Kidney epithelial cell (primary cell): ENCODE measurements at places on chromosomes 6 and 20.

GRCh38 chr6:148599967-148600426 lies 146.8 kb upstream of the UST start:
- DNase-seq: no peak

GRCh38 chr6:5276581-5276980 lies 15.3 kb downstream of the FARS2 start:
- no peak for DNase-seq

DNA sequence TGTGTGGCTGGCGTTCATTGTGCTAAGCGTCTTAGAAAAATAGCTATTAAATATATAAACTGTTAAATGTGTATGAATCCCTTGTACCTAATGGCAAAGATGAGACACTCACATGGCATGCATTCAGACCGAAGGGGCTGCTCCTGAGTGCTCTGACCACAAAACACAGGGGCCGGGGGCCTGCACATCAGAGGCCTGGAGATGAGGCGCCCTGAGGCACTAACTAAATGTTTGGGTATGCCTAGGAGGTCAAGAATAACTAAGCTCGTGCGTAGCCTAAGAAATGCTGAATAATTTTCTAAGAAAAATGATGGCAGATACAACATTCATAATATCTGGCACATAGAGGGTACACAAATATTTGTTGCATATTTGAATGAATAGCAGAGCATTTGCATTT lies 92.5 kb downstream of the PSMB1 start:
- no peak for DNase-seq

DNA sequence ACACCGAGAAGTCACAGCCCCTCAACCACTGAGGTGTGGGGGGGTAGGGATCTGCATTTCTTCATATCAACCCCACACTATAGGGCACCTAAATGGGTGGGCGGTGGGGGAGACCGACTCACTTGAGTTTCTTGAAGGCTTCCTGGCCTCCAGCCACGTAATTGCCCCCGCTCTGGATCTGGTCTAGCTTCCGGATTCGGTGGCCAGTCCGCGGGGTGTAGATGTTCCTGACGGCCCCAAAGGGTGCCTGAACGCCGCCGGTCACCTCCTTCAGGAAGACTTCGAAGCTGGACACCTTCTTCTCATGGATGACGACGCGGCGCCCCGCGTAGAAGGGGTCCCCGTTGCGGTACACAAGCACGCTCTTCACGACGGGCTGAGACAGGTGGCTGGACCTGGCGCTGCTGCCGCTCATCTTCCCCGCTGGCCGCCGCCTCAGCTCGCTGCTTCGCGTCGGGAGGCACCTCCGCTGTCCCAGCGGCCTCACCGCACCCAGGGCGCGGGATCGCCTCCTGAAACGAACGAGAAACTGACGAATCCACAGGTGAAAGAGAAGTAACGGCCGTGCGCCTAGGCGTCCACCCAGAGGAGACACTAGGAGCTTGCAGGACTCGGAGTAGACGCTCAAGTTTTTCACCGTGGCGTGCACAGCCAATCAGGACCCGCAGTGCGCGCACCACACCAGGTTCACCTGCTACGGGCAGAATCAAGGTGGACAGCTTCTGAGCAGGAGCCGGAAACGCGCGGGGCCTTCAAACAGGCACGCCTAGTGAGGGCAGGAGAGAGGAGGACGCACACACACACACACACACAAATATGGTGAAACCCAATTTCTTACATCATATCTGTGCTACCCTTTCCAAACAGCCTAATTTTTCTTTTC lies at the start of gene DCDC2:
TSS of gene DCDC2 (minus strand) at position 724 of the 883 bp plus-strand sequence. CDS start at position 415, 309 bp downstream.
- peak; percentile 80 for DNase-seq

DNA sequence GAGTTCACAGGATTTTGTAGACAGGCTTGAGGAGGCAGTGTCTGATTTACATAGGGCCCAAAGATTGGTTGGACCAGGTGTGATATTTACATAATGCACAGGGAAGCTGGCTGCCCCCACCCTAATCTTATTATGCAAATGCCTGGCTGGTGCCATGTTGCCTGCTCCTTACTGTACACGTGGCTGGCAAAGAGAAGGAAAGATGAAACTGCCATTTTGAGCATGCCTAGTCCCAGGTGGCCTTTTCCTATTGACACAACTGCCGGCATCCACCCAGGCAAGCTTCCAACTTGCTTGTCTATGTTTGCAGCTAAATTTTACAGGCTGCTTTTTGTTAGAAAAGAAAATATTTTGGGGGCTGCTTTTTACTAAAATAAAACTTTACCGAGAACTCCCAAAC lies 174.6 kb downstream of the LMBRD1 start:
- no peak for DNase-seq

- DNase-seq: no peak
These were observed 380.4 kb downstream of the MMUT start for GRCh38 chr6:49082611-49083010.

DNA sequence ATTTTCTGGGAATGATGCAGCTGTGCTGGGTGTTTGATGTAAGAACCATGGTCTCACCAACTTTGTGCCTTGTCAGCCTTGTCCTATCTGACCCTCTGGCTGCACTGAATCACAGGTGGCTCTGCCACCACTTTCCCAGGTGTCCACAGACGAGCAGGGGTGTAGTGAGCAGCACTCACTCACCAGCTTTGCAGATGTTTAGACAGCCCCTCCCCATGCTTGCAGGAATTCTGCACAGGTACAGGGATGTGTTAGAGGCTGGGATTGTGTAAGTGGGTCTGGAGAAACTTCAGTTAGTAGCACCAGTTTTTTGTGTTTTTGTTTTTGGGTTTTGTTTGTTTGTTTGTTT lies 88.2 kb upstream of the NAA20 start:
- DNase-seq: no peak

DNA sequence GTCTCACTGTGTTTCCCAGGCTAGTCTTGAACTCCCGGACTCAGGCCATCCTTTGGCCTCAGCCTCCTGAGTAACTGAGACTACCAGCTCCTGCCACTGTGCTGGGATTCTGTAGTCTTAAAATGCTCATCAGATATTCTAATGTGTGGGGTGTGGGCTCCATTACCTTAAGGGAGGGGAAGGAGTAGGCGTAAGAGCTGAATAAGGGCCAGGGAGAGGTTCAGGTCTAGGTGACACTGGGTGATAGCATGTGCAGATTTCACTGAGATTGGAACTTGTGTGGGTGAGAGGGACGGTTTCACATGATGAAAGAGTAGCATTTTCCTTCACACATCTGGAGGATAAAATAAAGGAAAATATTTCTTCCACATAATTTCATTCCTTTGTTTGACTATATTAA lies 8.5 kb downstream of the AKAP12 start:
- no peak for DNase-seq

- DNase-seq: no peak
These were observed 73.5 kb downstream of the TRAM2 start for GRCh38 chr6:52503323-52503747.

DNA sequence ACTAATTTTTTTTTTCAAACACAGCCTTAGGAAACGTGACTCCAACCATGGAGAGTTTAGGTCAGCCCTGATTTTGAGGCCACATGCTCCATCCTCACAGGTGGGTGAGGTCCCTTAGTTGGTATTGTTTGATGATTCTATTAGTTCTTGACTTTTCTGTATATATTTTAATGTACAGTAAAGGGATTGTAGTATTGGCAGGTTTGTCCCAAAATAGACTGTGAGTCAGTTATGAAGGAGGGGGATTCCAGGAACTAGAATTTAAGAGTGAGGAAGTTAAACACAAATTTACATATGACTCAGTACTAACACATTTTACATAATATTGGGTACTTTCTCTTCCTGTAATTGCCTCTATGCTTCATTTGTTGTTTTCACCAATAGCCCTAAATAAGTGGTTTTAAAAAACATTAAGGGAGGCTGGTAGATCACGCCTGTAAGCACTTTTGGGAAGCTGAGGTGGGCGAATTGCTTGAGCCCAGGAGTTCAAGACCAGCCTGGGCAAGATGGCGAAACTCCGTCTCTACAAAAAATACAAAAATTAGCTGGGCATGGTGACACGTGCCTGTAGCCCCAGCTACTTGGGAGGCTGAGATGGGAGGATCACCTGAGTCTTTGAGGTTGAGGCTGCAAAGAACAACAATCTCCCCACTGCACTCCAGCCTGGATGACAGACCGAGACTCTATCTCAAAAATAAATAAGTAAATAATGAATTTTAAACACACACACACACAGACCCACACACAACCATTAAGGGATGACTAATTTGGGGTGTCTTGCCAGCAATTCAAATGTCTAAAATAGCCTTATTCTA lies 81.8 kb downstream of the SGK1 start:
- peak; percentile 70 for DNase-seq

GRCh38 chr6:81382852-81383251 lies 369.6 kb downstream of the TENT5A start:
- DNase-seq: no peak

GRCh38 chr20:13723011-13723410 lies 61.7 kb downstream of the ESF1 start:
- no peak for DNase-seq

DNA sequence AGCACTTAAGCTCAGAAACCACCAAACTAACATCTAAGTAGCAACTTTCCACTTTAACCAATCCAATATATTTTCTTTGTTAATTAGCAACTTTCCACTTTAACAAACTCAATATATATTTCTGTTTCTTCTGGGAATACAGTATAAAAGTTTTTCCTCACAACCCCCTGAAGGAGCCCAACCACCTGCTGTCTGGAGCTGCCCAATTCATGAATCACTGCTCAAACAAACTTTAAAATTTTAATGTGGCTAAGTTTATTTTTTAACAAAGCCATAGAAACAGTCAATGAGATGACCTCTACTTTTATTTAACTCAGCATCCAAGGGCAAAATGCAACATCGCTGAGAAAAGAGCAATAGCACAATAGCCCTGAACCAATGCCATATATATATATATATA lies 500.1 kb downstream of the EPM2A start:
- DNase-seq: no peak

GRCh38 chr20:9590189-9590588 lies 75.8 kb downstream of the LAMP5 start:
- no peak for DNase-seq

DNA sequence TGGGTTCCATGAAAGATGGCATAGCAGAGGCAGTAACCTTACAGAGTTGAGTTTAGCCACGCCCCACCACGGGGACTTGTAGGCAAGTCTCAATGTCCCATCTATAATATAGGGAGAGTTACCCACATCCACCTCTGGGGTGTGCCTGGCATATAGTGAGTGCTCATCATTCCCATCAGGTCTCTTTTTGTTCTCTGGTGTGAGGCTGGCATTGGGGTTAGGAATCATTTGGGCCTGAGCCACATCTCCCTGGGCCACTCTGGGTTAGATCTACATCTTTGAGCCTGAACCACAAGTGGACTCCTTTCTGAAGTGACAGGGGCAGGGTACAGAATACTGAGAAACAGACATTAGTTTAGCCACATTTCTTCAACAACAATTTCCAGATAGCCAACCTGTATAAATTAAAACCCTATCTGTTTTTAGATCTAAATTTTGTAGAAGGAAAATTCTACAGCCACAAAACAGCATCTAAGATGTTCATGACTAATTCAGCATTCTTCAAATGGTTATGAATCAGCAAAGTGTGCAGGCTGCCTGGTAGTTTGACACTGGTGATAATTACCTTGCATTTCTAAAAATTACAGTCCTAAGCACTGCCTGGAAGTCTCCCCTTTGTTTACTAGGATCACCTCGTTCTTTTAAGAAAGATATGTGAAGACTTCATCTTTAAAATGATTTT lies 20.1 kb downstream of the RNF24 start:
- DNase-seq: no peak

DNA sequence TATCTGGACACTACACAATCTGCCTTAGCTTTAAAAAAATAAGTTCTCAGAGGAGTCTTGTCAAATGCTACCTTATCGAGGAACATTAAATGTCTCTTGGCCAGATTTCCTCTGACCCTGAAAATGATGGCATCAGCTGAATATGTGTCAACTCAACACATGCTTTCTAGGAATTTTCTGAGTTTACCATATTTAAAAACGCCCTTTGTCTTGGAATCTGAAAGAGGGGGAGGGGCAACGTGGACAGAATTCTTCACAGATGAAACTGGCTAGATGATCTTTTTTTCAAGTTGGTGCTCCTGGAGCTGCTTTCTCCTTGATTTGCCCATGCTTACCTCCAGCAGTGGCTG lies 5.1 kb downstream of the SOX4 start:
- DNase-seq: no peak

DNA sequence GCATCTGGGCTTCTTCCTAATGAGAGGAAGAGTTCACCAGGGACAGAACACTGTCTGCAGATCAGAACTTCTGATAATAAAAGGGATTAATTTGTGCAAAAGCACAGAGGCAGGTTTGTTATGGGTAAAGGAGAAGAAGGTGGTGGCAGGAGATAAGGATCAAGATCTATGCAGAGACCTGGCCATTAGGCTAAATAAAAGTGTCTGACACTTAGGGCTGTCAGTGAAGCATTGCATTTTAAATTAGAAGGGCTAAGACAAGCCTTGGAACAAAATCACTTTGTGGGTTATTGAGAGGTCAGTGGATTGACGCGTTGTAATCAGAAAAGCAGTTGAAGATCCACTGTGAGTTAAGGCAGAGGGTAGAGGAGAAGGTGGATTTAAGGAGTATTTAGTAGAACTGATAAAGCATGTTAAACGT lies 76.8 kb downstream of the MAP3K4 start:
- DNase-seq: no peak

GRCh38 chr6:35388772-35389352 lies 46.5 kb downstream of the PPARD start:
- no peak for DNase-seq

DNA sequence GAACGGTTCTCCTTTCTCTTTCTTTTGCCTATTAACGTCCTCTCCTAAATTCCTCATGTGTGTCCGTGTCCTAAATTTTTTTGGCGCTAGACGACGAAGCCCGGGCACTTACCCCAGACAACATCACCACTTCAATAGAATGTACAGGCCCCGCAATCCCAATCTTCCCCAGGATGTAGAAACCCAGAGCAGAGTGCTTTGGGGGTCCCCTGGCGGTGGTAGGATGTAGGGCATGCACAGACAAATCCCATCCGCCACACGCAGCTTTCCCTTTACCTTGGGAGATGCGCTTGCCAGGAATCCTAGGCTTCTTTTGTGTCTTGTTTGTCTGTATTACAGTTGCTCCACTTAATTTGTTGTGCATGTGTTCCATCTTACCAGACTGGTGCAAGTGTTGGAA lies 417.3 kb upstream of the ARID1B start:
- DNase-seq: no peak

DNA sequence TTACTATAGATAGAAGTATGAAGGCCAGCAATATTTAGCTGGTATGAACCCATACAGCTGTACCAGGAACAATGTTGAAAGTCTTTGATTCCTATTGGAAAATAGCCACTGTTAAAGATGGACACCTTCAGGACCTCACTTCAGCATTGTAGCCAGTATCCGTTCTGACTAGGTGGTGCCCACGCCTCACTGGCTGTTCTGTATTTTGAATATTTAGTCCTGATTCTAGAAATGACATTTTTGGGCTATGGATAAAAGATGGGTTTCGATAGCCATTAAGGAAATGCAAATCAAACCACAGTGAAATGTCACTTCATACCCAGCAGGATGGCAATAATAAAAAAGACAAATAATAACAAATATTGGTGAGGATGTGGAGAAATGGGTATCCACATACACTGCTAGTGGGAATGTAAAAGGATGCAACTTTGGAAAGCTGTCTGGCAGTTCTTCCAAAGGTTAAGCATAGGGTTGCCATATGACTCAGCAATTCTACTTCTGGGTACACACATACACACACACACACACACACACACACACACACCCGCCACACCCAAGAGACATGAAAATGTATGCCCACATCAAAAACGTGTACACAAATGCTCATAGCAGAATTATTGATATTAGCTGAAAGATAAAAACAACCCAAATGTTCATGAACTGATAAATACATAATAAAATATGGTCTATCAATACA lies 56.8 kb downstream of the UTRN start:
- DNase-seq: no peak
